ENCODE measurements at places on chromosomes 12 and 14.

DNA sequence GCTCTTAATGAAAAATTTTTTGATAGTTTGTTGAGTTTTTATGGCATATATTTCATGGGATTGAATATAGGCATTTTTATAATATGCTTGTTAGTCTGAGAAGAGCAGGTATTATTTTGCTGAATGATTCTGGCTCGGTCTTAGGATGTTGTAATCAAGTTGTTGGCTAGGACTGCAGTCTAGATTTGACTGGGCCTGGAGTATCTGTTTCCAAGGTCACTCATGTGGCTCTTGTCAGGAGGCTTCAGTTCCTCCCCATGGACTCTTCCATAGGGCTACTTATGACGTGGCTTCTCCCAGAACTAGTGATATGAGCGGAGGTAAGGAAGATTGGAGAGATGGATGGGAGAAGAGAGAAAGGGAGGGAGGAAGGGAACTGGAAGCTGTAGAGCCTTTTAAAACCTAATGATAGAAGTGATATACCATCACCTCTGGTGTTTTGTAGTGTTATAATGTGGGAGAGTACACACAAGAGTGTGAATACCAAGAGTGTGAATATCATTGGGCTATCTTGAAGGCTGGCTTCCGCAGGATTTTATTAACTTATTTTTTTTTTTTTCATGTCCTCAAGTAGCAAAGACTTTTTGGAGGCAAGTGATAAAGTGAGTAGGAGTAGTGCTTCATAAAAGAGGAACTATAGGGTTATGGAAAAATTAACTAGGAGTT is 4.4 kb downstream of the MNAT1 start:
- no peaks in the 10 kb centered on the region for H3K27me3 ChIP-seq
- no peak overlapping the region for H3K4me3 ChIP-seq
- peaks cover 18% of the 10 kb centered on the region for H3K4me1 ChIP-seq
- no peak for DNase-seq
- no peak overlapping the region for H3K27ac ChIP-seq

- peak overlapping the region; percentile 29 for H3K27ac ChIP-seq
- no peak overlapping the region for H3K4me3 ChIP-seq
- H3K36me3 ChIP-seq = peaks cover 46% of the 10 kb centered on the region
- peaks cover 12% of the 10 kb centered on the region for H3K4me1 ChIP-seq
- H3K27me3 ChIP-seq = no peaks in the 10 kb centered on the region
Observed at GRCh38 chr14:85622106-85622505, 92.2 kb downstream of the FLRT2 start.

DNA sequence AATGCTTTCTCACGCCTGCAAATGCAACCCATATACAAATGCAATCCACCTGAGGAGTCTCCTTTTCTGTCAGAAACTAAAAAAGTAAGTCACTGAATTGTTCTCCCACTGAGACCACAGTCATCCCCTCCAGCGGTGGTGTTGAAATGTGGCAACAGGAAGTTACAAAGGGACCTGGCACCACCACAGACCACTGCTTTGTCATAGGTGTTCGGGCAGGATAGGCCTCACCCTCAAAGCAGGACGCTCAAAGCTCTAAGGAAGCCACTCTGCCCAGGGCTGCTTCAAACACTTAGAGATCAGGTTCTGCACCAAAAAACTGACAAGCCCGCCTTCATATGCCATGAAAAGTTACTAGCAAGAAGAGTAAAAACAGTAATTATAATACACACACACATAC is 11.3 kb downstream of the PHLDA1 start:
- H3K27ac ChIP-seq = peak overlapping the region; percentile 69
- H3K4me1 ChIP-seq = peaks cover 24% of the 10 kb centered on the region
- H3K36me3 ChIP-seq = no peaks in the 10 kb centered on the region
- H3K4me3 ChIP-seq = no peak overlapping the region

- peak overlapping the region; percentile 93 for H3K4me3 ChIP-seq
- DNase-seq = no peak
- H3K4me1 ChIP-seq = peaks cover 20% of the 10 kb centered on the region
- peaks cover 17% of the 10 kb centered on the region for H3K36me3 ChIP-seq
- H3K27me3 ChIP-seq = no peaks in the 10 kb centered on the region
Observed at GRCh38 chr12:109097140-109097434, 310 bp upstream of the UNG start.

- no peaks in the 10 kb centered on the region for H3K36me3 ChIP-seq
- H3K4me1 ChIP-seq = peaks cover 19% of the 10 kb centered on the region
- no peaks in the 10 kb centered on the region for H3K27me3 ChIP-seq
- H3K4me3 ChIP-seq = no peak overlapping the region
- peak overlapping the region; percentile 94 for H3K27ac ChIP-seq
- peak; percentile 13 for DNase-seq
Observed at GRCh38 chr14:75711105-75711795, 50.2 kb downstream of the TTLL5 start.

All from progenitor cell of endocrine pancreas (in vitro differentiated cells).